Prostate gland (tissue), 2 donors: ENCODE measurements at places on chromosomes 6 and 20. TPM values are rescaled to one million over a fixed set of nuclear protein-coding genes. Genes with fewer than 3 reads are reported as not detected.
A peak's percentile ranks its signal among the peaks of the same experiment; 100 is the strongest.

DNA sequence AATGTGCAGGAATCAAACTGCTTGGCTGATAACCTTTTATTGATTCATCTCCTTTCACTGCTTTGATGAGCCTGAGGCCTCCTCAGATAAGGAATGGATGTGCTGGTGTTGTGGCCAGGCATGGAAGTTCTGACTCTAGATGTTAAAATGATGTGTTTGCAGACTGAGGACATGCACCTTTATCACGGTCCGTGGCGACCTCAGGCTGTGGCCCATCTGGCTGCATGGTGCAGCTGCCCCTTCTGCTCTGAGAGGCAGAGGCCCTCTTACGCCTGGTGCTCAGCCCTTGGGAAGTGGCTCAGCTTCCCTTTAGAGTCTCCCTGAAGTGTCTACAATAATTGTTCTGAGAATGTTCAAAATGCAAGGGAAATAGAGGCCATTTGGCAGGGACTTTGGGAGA, 26.2 kb downstream of the CDH4 start:
- H3K4me1 ChIP-seq = no peaks in the 10 kb centered on the region
- H3K27ac ChIP-seq = no peak overlapping the region
- H3K27me3 ChIP-seq = peaks cover 11% of the 10 kb centered on the region

- no peaks in the 10 kb centered on the region for H3K27me3 ChIP-seq
- DNase-seq = no peak
- no peak overlapping the region for H3K4me3 ChIP-seq
- no peaks in the 10 kb centered on the region for H3K36me3 ChIP-seq
- no peak overlapping the region for H3K27ac ChIP-seq
Measured at GRCh38 chr20:22681591-22682248, 97.3 kb upstream of the FOXA2 start.

DNA sequence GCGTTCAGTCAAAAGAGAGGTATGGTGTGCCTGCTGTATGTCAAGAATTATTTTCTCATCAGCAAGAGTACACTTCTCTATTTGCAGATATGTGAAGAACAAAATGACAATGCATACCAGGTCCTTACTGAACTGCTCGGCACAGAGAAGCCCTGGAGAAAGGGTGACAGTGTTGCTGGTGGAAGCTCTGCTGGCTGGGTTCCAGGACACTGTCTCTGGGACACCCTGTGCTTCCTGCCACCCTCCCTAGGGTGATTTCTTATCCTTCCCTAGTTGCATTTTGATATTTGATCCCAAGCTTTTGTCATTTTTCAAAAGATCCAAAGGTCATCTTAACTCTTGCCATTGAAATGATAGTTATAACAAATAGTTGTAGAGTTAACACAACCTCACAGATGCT, 8.3 kb upstream of the CST5 start:
- H3K4me3 ChIP-seq = no peak overlapping the region
- H3K4me1 ChIP-seq = no peaks in the 10 kb centered on the region
- H3K27ac ChIP-seq = no peak overlapping the region
- H3K27me3 ChIP-seq = no peaks in the 10 kb centered on the region
- H3K36me3 ChIP-seq = no peaks in the 10 kb centered on the region

DNA sequence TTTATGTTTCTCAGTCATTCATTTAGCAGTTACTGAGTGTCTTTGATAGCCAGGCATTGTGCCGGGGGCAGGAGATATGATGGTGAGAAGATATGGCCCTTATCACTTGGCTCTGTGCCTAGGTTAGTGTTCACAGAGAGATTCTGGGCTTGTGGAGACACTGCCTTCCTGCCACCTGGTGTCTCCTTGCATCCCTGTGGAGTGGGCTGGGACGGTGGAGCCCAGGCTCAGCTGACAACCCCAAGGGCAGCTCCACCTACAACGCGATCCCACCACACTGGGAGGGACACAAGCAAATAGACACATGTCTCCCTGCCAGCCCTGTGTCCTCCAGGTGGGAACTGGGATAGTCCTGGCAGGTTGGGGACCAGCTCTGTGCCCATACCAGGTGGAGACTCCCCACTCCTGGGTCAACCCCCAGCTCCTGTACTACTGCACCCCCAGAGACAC, 30.3 kb upstream of the VEGFA start:
- H3K27me3 ChIP-seq = no peaks in the 10 kb centered on the region
- no peak overlapping the region for H3K4me3 ChIP-seq
- no peak for DNase-seq

GRCh38 chr20:37728635-37728983, 34.8 kb downstream of the CTNNBL1 start:
- H3K27ac ChIP-seq = peak overlapping the region; percentile 22
- H3K4me3 ChIP-seq = no peak overlapping the region
- no peak for DNase-seq
- peaks cover 8% of the 10 kb centered on the region for H3K4me1 ChIP-seq
- no peaks in the 10 kb centered on the region for H3K36me3 ChIP-seq

DNA sequence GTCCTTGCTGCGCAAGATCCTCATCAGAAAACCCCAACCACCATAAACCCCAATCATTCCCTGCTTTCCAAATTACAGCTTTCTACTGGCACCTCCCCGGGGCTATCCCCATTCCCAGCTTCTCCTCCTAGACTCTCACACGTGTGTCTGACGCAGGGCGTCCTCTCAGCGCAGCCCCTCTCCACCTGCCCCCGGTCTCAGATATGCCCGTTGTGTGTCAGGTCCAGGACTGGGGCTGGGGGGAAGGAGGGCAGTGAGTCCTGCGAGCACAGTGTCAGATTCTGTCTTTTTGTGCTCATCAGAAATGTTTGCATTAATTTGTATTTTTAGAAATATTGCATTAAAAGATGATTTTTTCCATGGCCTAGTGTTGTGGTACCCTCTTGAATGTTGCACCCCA, 48.6 kb downstream of the LRFN2 start:
- no peaks in the 10 kb centered on the region for H3K36me3 ChIP-seq
- DNase-seq = no peak
- no peak overlapping the region for H3K27ac ChIP-seq
- no peaks in the 10 kb centered on the region for H3K4me1 ChIP-seq
- H3K27me3 ChIP-seq = peaks cover 6% of the 10 kb centered on the region

GRCh38 chr6:41781366-41781730, 766 bp downstream of the PRICKLE4 start:
- H3K27me3 ChIP-seq = no peaks in the 10 kb centered on the region
- DNase-seq = no peak
- H3K36me3 ChIP-seq = no peaks in the 10 kb centered on the region
- peak overlapping the region; percentile 89 for H3K27ac ChIP-seq
- peak overlapping the region; percentile 65 for H3K4me3 ChIP-seq
- peaks cover 28% of the 10 kb centered on the region for H3K4me1 ChIP-seq

- no peak overlapping the region for H3K4me3 ChIP-seq
- no peaks in the 10 kb centered on the region for H3K36me3 ChIP-seq
- H3K4me1 ChIP-seq = peaks cover 5% of the 10 kb centered on the region
- DNase-seq = no peak
Measured at GRCh38 chr20:32033316-32033715, 18.7 kb upstream of the HCK start.

DNA sequence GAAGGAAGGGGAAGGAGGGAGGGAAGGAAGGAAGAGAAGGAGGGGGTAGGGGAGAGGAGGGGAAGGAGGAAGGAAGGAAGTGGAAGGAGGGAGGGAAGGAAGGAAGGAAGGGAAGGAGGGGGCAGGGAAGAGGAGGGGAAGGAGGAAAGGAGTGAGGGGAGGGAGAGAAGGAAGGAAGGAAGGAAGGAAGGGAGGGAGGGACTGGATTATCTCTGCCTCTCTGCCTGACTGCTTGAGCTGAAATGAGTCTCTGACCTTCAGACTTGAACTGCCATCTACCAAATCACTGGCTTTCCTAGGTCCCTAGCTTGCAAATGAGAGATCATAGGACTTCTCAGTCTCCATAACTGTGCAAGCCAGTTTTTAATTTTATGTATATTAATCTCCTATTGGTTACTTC, 436.8 kb downstream of the PREX1 start:
- H3K4me3 ChIP-seq = no peak overlapping the region
- H3K4me1 ChIP-seq = no peaks in the 10 kb centered on the region
- no peak overlapping the region for H3K27ac ChIP-seq
- no peak for DNase-seq

GRCh38 chr6:138410972-138411880, 7.2 kb downstream of the HEBP2 start:
- H3K36me3 ChIP-seq = peaks cover 7% of the 10 kb centered on the region
- H3K27me3 ChIP-seq = no peaks in the 10 kb centered on the region
- no peak overlapping the region for H3K4me3 ChIP-seq
- peaks cover 2% of the 10 kb centered on the region for H3K4me1 ChIP-seq

GRCh38 chr6:131000544-131000943, 62.5 kb downstream of the EPB41L2 start:
- H3K4me1 ChIP-seq = no peaks in the 10 kb centered on the region
- H3K27ac ChIP-seq = no peak overlapping the region
- no peak for DNase-seq
- no peaks in the 10 kb centered on the region for H3K36me3 ChIP-seq
- H3K27me3 ChIP-seq = no peaks in the 10 kb centered on the region

DNA sequence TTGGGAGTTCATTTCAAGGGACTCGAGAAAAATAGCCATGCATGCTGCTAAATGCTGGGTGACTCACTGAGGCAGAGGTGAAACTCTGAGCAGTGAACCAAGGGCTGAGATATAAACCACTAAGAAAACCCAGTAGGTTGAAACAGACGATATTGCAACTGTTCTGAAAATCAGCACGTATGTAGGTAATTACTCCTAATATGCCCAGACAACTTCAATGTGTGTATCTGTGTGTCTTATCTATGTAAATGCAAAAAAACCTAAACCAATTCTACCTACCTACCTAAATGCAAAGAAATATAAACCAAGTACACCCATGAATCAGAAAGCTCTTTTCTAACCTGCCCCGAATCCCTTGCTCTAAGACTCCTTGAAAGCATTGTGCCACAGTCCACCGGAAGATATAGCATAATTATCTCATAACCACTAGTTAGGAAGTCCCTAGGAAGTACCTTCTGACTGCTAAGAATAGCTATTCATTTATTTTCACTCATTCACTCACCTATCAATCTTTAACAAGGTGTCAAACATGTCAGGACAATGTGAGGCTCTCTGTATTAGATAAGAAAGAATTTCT, 458.7 kb upstream of the RUNX2 start:
- DNase-seq = no peak
- no peaks in the 10 kb centered on the region for H3K4me1 ChIP-seq
- no peak overlapping the region for H3K27ac ChIP-seq
- no peaks in the 10 kb centered on the region for H3K27me3 ChIP-seq

- no peak overlapping the region for H3K27ac ChIP-seq
- H3K36me3 ChIP-seq = no peaks in the 10 kb centered on the region
- H3K4me1 ChIP-seq = no peaks in the 10 kb centered on the region
- H3K27me3 ChIP-seq = no peaks in the 10 kb centered on the region
Measured at GRCh38 chr6:138830248-138830647, 34.4 kb downstream of the ECT2L start.

- no peaks in the 10 kb centered on the region for H3K4me1 ChIP-seq
- DNase-seq = no peak
- H3K36me3 ChIP-seq = no peaks in the 10 kb centered on the region
- no peaks in the 10 kb centered on the region for H3K27me3 ChIP-seq
Measured at GRCh38 chr6:96153775-96154174, 138.0 kb downstream of the FUT9 start.

DNA sequence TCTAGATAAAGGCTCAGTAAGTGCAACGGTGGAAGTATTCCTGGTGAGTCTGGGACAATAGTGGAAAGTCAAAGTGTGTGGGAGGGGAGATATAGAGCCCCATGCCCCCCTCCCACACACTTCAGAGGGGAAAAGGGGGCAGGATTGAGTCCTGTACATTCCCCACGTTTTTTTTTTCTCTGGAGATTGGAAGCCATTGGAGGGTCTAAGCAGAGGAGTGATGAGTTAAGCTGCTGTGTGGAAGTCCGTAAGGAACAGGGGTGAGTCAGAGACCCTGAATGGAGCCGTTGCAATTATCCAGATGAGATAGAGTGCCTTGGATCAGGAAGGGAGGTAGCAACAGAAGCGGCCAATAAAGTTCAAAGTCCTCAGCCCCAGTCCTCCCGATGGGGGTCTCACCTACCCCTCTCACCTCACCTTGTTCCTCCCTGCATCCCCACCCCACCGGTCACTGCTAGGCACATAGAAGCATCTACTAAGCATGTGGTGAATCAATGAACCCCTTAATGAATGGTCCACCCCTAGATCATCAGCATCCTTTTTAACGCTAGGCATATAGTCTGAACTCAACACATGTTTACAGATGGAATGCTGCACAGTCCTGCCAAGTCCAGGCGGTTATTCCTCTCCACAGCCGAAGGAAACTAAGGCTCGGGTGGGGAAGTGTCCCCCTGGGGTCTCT, 662 bp upstream of the SLC9A8 start:
- H3K4me1 ChIP-seq = no peaks in the 10 kb centered on the region
- no peak for DNase-seq
- H3K27ac ChIP-seq = peak overlapping the region; percentile 91
- no peaks in the 10 kb centered on the region for H3K36me3 ChIP-seq
- H3K4me3 ChIP-seq = peak overlapping the region; percentile 70

DNA sequence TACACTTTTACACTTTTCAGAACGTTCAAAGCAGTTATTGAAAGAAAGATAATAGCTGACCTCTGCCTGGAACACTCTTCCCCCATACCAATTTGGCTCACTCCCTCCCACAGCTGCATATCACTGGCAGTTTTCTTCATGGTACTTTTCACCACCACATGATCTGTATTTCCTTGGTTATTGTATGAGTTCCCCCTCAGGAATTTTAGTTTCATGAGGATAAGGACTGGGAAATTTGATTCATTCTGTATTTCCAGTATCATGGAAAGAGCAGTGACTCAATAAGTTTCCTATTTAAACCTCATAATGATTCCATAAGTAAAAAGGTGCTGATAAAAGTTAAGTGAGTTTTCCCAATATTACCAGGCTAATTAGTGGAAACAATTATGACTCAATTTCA, 16.0 kb downstream of the HTR1B start:
- DNase-seq = no peak
- no peak overlapping the region for H3K27ac ChIP-seq
- no peaks in the 10 kb centered on the region for H3K4me1 ChIP-seq

- no peak for DNase-seq
- H3K27ac ChIP-seq = no peak overlapping the region
- H3K4me3 ChIP-seq = no peak overlapping the region
- H3K4me1 ChIP-seq = peaks cover 3% of the 10 kb centered on the region
Measured at GRCh38 chr6:11730641-11731040, 48.0 kb downstream of the ADTRP start.

DNA sequence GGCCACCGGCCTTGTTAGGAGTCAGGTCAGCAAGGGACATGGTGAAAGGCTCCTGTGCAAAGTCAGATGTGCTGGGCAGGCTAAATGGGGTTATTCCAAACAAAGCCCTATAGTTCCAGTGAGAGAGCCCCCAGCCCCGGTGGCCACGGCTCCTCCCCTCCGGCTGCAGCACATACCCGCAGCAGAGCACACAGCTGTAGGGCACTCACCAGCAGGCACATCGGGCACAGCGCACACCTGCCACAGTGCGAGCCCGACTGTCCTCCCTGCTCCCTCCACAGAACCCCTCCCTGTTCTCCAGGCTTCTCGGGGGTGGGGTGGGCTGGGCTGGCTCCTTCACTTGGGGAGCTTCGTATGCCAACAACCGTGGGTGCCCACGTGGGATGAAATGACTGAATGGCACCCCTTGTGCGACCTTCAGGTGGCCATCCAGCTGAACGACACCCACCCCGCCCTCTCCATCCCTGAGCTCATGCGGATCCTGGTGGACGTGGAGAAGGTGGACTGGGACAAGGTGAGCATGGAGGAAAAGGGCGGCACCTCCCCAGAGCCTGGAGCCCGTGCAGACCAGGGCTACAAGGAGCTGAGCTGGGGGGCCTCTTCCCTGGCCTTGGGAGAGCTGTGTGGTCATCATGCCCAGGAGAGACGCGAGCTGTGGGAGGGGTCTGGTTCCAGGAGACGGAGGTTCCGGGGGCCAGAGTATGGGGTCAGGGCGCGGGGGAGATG, 30.9 kb downstream of the PYGB start:
- H3K27ac ChIP-seq = peak overlapping the region; percentile 80
- no peak for DNase-seq
- peaks cover 23% of the 10 kb centered on the region for H3K4me1 ChIP-seq
- no peak overlapping the region for H3K4me3 ChIP-seq
- H3K27me3 ChIP-seq = no peaks in the 10 kb centered on the region

Gene OR2H1
- 1.1 TPM for total RNA-seq

Gene BPIFB1
- not detected for total RNA-seq

Gene SPINT4
- total RNA-seq = not detected

Gene AIF1
- 14.6 TPM for total RNA-seq

Gene PHACTR1
- 1.3 TPM for total RNA-seq
